ENCODE measurements at places on chromosomes 7 and 10.
A peak's percentile ranks its signal among the peaks of the same experiment; 100 is the strongest.

GRCh38 chr10:105956550-105956949 is 1208.0 kb downstream of the SORCS1 start:
- DNase-seq, result no peak

GRCh38 chr10:111116211-111116610 is 39.4 kb downstream of the ADRA2A start:
- DNase-seq, result no peak

DNA sequence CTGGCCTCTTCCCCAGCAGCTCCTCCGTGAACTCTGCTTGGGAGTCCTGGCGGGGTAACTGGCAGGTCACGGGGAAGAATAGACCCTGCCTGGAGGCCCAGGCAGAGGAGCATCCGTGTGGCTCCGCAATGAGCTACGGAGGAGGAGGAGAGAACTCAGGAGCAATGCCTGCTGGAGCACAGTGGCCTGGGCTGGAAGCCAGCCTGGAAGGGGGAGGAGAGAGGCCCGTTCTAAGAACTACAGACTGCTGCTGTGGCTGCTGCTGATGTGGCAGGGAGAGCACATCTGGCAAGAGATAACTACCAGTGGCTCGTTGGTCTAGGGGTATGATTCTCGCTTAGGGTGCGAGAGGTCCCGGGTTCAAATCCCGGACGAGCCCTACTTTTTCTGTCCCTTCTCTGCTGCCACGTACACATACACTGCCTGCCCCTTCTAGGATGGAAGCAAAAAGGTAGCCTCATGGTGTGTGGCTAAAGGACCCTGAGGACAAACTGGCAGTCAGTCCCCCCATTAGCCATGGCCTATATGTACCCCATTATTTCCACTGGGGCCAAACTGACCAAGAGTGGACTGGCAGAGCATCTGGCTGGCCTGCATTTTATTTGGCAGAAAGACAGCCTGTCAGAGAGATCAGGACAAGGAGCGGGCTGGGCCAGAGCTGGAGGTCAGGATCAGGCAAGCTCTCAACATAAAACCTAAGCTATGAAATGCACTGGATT is 7.7 kb upstream of the OPN1SW start:
- no peak for DNase-seq

GRCh38 chr7:2858621-2859020 is 14.5 kb upstream of the GNA12 start:
- DNase-seq, result no peak

DNA sequence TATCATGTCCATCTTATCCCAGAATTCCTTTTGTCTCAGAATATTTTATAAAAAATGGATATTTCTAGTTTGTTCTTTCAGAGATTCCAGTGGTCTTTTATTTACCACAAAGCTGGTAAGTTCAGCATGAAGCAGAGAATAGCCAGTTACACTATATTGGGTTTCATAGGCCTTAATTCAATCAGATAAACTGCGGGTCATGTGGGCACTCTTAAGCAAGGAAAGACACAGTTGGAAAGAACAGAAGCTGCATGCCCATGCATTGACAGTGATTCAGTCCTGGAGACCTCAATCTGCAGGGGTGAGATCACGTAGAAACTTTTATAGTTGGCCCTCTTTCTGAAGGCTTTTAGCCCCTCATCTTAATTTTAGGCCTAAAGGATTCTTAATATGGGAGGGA is 281.3 kb upstream of the IGFBP3 start:
- DNase-seq, result no peak

GRCh38 chr10:73043766-73044377 is 52.8 kb downstream of the P4HA1 start:
- DNase-seq, result no peak

DNA sequence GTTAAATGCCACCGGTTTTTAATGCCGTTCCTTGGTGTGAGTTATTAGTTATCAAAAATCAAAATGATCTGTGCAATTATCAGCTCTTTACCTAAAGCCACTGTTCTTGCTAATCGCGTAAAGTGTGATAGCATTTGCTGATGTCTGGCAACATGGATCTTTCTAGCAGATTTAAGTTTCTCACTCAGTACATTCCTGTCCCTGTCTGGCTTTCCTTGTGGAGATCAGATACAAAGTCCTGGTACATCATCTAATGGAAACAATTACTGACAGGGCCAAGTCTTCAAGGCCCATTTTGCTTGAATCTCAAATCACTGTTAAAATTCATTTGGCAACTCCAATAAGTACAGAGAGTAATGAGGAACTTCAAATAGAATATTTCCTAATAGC is 755.7 kb downstream of the AUTS2 start:
- DNase-seq, result no peak

DNA sequence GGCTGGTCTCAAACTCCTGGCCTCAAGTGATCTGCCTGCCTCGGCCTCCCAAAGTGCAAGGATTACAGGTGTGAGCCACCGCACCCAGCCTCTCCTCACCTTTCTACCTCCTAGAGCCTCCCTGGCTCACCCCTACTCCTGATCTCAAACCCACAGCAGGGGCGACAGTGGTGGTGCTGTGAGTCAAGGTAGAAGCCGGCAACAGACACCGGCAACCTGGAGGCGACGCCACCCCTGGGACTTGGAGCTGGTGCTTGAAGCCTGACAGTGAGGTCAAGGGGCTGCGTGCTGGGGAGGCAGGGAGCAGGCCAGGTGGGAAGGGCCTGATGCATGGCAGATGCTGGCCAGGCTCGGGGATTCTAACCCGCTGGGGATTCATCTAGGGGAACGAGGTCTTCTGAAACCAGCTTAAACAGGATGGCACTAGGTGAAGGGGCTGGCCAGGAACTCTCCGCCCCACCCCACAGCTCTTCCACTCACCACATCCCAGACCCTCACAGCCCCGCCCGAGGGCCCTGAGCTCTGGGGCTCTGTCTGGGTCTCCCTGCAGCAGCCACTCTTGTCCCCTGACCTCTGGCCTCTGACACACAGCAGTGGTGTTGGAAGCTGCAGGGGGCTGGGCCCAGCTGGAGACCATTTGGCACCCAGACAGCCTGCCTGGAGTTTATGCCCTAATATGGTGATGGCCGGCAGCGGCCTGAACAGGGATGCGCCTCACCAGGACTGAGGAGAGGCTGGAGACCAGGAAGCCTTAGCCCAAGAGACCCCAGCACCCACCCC is 16.4 kb downstream of the KCNH2 start:
- no peak for DNase-seq

GRCh38 chr10:94358480-94358879 is 4.3 kb downstream of the NOC3L start:
- DNase-seq, result peak; percentile 26

DNA sequence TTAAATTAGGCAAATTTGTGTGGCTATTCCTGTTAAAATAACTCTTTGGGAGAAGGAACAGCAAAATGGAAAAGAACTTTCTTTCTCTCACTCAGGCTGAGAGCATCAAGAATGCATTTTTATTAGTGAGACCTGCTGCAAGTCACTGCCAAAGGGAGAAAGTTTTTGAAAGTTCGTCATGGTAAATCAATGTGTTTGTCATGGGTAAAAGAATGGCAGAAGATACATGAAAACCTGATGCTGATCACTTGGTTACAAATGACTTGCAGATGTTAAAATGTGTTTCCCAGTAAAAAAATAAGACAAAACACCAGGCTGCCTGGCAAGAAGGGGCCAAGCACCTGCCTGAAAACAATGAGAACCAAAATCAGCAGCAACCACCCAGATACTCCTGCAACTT is 484.7 kb upstream of the NRP1 start:
- DNase-seq, result no peak

DNA sequence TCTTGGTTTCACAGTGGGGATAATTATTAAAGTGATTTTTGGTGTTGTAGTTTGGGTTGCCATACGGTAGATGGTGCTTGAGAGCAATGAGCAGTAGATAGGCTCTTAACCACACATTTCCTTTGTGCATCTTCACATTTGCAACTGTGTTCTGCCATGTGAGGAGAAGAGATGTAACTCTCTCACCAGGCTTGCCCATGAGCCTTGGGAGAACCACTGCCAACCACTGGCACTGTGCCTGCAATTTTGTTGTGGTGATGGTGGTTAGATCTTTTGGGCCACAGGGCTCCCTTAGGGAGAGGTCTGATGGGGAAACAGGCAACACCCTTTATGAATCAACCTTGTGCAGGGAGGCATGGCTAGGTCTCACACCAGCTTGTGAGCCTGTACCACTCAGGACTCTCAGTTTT is 204.3 kb downstream of the CCDC7 start:
- no peak for DNase-seq

DNA sequence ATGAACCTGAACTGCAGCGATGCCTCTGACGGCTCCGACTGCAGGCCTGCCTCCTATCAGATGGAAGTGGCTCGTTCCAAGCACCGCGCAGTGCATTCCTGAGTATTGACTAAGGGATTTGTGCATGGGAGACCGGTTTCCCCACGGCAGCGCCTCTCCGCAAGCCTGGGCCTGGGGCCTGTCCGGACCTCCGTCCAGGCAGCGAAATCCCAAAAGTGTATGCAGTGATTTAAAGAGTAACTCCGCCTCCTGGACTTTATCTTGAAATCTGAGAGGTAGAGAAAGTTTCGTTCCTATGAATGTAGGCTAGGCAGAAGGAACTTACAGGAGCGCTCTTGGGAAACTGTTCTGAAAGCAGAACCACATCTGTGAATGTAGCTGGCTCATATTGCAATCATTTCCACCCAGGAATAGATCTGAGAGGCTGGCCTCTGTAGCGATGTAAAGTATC is 106.2 kb upstream of the CELF2 start:
- DNase-seq, result no peak

- DNase-seq, result no peak
Observed at GRCh38 chr10:63548860-63549259, 27.7 kb downstream of the REEP3 start.

GRCh38 chr10:102615361-102615760 is 28.9 kb upstream of the TRIM8 start:
- no peak for DNase-seq

- no peak for DNase-seq
Observed at GRCh38 chr7:137816696-137817320, 30.0 kb downstream of the DGKI start.

GRCh38 chr7:108252177-108252576 is 122.0 kb upstream of the LAMB4 start:
- DNase-seq, result no peak

DNA sequence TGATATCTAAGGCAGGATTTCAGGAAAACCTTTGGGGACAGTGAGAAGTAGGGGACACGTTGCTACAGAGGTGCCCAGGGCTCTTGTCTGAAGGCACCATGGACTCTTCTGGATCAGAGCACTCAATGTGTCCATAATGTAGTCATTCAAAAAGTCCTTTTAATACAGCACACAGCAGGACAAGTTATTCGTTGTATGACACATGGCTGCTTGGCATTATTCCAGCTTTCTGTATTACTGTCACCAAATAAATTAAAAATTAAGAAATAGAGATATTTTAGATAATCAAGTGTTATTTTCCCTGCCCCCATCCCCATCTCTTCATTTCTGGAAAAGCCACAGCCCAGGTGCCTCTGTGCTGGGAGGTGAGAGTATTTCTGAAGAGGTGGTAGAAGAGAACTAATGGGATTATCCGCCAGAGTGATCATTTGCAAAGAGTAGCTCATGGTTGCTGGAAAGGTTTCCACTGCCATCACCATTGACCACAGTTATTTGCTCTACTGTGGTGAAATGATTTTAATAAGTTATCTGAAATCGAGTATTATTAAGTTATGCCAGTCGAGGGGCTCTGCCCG is 83.0 kb downstream of the CXCL12 start:
- DNase-seq, result no peak

DNA sequence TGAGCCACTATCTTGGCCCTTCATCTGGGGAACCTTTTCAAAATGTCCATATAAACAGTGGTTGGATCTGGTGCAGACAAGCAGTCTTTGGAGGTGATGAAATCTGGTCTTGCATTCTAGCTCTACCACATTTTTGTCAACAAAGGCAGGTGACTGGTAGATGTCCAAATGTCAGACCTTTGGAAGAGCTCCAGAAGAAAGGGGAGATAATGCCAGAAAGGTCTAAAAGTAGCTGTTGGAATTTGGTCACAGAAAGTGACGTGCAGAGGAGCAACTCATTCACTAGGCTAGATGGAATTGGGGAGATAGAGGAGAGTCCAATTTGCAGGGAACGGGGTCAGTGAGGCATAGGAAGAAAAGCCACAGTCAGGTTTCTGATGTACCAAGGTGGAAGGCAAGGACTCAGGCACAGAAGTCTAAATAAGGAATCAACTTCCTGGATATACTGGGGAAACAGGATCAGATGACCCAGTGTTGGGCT is 36.4 kb upstream of the WAC start:
- no peak for DNase-seq

DNA sequence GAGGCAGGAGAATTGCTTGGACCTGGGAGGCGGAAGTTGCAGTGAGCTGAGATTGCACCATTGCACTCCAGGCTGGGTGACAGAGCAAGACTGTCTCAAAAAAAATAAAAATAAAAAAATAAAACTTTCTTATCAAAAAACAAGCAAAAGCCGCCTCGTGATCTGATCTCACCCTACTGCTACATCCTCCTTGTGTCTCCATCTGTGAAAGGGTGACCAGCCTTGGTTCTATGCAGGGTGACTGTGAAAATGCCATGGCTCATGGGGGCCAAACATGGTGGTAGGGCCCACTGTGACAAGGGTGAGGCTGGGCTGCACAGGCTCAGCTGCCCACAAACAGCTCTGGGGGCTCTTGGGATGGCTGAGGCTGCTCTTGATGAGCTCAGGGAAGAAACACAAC is 968 bp upstream of the OPN4 start:
- DNase-seq, result no peak

DNA sequence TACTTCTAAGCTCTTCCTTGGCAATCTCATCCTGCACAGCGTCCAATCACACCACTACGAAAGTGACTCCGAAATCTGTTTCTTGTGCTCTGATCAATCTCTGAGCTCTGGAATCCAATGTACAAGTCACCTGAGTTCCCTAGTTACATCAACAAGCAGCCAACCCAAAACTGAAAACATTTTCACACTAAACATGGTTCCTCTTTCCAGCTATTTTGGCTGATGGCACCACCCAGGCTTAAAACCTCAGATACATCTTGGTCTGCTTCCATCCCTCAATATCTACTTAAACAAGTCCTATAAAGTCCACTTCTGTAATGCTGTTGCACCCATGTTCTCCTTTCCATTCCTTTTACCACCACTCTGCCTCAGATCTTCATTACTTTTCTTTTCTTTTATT is 3.6 kb downstream of the BLOC1S2 start:
- DNase-seq, result no peak

GRCh38 chr7:154975984-154976383 is 26.9 kb downstream of the PAXIP1 start:
- no peak for DNase-seq

GRCh38 chr10:98266647-98267046 is 1.3 kb downstream of the LOXL4 start:
- no peak for DNase-seq

GRCh38 chr7:105493923-105494315 is 28.2 kb downstream of the PUS7 start:
- DNase-seq, result no peak

GRCh38 chr7:107036535-107036934 is 8.0 kb upstream of the PRKAR2B start:
- DNase-seq, result no peak

DNA sequence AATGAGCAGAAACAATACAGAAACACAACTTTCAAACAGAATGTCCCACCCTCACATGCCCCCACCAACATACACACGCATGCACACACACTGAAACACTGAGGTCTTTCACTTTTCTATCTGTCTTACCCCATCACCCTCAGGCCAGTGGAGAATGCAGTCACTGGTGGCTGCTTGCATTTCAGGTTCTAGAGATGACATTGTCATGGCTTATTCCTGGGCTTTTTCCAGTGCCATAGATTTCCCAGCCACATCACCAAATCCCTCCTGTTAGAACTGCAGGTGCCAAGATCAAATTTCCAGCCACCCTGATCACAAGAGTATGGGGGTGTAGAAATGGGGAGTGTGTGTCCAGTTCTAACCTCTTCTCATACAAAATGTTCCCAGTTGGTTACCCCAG is 68.4 kb downstream of the CACNA2D1 start:
- DNase-seq, result no peak

Data from NCI-H2029 (cell line).